ENCODE measurements at places on chromosomes 13 and 19.

DNA sequence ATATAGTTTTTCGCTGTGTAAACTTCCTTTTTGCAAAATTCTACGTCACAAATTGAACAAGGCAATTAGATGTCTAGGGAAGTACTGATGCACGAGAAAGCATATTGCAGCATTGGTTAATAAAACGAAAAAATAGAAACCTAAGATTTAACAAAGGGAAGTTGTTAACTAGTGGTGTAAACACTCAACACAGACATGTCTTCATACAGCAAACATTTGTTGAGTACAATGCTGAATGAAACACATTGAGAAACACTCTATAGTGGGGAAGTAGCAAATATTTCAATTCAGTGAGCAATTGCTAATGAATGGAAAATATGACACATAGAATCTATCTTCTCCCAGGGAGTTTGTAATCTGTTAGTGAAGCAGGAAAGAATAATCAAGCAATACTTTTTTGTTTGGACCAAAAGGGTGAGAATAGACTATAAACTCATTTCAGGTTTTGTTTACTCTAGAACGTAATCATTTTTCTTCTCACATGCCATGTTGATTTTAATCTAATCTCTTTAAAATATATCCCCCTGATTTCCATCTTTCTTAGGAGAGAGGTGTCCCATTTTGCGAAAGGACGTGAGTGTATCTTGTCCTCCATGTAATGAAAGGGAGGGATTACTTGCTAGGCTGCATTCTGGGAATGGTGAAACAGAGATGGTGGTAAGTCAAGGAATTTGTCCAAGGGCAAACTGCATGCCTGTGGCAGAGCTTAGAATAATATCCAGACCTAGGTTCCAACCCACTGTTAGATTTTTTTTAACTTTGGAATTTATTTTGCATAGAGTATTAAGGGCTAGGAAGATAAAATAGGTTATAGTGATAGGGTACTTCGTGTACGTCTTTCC is 1.7 kb upstream of the ANKRD10 start:
- no peak for DNase-seq

- DNase-seq: no peak
These were observed 224.1 kb downstream of the FGF9 start for GRCh38 chr13:21894703-21895699.

DNA sequence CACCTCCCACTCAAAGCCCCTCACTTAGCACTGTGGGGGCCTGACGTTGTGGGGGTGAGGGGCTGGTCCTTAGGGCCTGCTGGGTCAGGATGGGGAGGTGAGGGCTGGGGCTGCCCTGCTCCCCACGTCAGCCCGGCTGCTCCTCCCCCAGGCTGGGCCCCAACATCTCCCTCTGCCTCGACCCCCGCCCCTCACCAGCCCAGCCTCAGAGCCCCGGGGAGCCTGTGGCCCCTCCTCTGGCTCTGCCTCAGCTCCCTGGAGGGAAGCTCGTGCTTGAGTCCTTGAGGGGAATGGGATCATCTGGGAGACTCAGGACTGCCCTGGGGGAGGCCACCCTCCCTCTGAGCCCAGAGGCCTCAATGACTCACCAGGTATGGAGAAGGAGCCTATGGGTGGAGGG is 6.8 kb downstream of the LILRA4 start:
- DNase-seq: no peak

DNA sequence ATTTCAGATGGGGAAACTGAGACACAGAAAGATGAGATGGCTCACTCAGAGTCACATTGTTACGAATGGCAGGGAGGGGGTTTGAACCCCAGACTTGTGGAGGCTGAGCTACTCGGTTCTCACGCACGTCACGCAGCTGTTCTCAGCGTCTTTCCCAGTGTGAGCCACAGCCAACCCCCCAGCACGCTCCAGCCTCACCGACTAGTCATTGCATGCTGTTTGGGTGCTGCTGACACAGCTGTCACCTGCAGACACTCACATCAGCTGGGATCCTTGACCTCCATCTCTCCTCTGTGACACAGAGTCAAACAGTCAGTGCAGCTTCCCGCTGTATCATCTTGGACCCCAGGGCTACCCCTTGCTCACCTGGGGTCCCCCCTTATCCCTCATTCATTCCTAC is 2.4 kb upstream of the NCAN start:
- DNase-seq: no peak

GRCh38 chr13:32036126-32036695 is 4.6 kb downstream of the FRY start:
- no peak for DNase-seq

- peak; percentile 75 for DNase-seq
These were observed 10.5 kb upstream of the TINCR start for GRCh38 chr19:5578097-5578846.
